ENCODE measurements at places on chromosomes 4 and X.

DNA sequence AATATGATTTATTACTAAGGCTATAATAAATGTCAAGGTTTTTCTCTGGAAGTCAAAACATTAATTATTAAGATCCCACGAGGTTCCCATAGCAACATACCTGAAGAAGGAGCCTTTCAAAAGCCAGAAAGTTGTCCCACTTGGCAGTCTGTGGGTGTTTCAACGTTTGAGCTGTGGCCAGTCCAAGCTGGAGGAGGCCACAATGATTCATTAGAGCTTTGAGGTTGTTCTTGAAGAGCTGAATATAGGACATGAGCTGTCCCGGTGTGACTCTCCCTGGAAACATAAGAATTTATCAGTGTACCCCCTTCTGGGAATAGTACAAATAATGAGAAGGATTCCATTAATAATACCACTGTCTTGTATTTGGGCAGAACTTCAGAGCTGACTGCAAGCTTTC is 92.1 kb downstream of the SCFD2 start:
- no peak for DNase-seq

- no peak for DNase-seq
Observed at GRCh38 chrX:15233416-15234015, 36.4 kb downstream of the ASB9 start.

DNA sequence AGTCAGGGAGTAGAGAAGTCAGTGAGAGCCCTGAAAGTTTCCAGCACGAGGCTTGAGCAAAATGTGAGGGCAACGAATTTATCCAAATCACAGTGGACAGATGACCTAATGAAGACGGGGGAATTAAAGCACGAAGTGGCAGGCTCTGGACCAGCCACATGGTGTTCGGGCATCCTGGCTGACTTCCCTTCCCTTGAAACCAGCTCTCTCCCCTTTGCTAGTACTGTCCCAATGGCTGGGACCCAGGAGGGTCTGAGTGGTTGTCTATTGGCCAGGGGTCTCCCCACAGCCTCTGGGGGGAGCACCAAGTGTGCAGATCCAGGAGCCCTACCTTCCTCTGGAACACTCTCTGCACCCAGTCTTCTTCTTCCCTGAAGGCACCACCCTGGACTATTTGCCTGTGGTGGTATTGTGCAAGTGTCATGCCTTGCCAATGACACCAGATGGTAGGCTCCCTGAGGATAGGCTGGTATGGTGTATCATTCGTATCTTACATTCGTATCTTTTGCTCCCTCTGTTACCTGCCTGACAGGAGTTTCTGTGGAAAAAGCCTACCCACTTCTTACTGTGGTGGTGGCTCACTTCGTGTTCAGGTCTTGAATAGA is 2.1 kb downstream of the APLN start:
- DNase-seq, result no peak

DNA sequence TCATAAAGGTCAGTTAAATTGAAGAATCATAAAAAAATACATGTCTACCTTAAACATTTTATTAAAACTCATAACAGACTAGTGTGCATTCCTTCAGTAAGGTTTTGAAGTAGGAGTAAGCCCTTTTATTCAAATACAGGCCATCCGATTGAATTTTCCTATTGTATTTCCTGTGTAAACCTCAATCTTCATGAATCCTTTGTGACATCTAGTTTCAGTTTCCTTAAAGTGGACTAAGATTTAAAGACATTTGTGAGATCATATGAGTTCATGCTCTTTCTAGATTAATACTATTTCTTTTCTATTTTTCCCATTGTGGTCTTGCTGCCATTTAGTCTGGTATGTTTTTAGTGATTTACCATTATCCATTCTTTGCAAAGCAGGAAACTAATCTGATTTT is 644.7 kb upstream of the BOD1L1 start:
- no peak for DNase-seq

GRCh38 chrX:31603411-31604120 is 531.7 kb upstream of the FTHL17 start:
- DNase-seq, result no peak

DNA sequence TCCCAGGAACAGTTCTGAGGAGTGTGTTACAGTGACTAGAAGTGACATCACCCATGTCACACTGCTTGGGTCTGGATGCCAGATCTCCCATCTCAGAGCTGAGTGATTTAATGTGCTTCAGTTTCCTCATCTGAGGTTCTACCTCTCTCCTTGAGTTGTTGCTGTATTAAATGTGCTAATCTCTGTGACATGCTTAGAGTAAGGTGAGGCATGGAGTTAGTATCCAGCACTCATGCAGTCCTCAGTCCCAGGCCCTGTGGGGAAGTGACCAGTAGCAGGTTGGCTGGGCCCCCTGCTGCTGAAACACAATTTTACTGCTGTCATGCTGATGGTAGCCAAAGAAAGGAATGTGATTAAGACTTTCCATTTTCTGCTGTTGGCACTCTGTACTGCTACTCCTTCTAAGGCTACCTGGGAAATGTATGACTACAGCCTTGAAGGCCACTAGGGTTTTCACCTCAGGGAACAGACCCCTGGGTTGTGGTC is 639.6 kb downstream of the MID1IP1 start:
- no peak for DNase-seq

DNA sequence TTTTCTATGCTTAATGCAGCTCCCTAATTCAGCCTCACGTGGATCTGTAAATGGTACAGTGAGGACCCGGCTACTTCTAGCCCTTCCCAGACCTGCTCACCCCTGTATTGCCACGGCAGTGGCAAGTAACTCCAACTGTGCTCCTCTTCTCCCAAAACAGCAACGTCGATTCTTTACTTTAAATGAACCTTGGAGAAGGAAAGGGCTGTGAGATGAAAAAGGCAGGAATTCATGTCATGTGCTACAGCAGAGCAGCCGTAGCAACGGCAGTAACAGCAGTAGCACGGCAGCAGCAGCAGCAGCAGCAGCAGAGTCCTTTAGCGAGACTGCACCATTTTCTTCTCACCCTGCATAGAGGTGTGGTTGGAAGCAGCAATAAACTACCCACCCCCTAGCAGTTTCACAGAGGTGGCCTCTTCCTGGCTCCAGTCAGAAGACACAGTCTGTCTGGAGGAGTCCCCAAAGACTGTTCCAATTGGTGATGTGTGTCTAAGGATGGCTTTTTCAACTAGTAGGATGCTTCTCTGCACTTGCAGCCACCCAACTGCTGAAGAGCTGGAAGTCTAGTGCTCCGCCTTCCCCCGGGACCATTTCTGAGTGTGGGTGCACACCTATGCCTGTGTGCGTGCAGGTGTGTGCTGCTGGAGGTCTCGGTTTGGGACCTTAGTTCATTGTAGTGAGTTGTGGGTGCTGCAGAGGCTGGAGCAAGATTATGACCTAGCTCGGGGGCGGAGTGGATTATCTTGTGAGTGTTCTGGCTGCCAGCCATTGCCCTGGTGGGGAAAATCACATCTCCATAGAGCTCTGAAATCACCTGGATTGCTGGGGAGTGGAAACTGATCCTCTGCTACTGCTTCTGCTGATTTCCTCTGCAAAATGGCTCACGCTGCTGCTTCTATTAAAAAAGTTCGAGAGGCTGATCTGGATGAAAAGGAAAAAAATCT is 67.2 kb downstream of the ANK2 start:
- no peak for DNase-seq

GRCh38 chr4:123284168-123284567 is 112.4 kb upstream of the SPRY1 start:
- DNase-seq, result no peak

GRCh38 chr4:33649471-33649870 is 2594.8 kb downstream of the ARAP2 start:
- DNase-seq, result no peak

DNA sequence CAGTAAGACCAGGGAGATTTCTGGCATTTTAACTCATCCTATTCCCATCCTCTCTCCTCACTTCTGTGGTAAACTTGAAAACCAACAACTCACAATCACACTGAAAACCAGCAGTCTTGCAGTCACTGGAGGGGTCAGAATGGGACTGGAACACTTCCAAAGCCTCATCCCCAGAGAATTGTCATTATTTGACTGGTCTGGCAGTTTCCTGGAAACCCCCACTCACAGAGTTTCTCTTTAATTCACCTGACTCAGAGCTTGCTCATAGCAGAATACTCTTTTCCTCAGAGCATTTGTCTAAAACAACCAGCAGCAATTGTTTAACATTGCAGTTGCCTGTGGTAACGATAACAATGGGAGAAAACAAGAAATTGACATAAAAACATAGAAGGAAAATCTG is 7.3 kb upstream of the RAB9B start:
- no peak for DNase-seq
